ENCODE measurements at places on chromosomes 11 and 22.

DNA sequence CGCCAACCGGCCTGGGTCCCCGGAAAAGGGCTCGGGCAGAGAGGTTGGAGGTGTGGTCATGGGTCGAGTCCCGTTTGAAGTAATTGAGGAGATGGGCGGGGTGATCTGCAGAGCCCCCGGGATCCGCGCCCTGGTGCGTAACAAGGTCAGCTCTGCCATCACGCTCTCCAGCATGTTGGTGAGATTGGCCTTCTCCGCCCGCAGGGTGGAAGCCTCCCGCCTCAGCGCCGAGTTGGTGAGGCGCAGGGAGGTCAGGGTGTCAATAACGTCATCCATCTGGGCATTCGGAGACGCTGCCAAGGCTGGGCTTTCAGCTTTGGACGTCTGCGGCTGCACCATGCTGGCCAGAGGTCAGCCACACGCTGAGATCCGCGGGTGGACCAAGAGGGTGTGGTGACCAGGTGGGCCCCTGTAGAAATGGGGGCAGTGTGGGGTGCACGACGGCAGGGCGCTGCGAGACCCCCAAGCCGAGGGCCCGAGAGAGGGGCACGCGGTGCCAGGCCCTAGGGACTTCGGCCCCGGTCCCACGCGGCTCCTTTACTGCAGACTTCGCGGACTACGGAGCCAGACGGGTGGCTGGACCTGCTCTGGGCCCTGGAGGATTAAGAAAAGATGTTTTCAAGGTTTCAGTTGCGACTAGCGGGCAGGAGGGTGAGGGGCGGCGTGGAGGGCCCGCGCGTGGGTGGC lies 672 bp downstream of the RTL6 start:
- DNase-seq: no peak

DNA sequence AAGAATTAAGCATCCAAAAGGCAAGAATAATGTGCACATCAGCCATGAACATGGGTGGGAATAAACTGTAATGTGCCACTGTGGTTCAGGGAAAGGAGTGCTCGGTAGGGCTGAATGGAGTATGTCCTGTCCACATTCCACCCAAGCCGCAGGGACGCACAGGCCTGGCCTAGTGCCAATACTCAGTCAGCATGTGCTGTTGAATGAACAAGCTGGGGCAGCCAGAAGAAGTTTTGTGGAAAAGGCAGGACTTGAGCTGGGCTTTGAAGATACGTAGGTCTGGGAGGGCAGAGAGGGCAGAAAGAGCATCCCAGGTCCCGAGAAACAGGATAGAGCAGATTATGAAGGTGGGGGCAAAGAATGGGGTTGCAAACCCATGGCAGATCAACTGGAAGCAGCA lies 60.0 kb upstream of the PLET1 start:
- no peak for DNase-seq

GRCh38 chr11:96680211-96681018 lies 290.6 kb downstream of the JRKL start:
- DNase-seq: no peak

DNA sequence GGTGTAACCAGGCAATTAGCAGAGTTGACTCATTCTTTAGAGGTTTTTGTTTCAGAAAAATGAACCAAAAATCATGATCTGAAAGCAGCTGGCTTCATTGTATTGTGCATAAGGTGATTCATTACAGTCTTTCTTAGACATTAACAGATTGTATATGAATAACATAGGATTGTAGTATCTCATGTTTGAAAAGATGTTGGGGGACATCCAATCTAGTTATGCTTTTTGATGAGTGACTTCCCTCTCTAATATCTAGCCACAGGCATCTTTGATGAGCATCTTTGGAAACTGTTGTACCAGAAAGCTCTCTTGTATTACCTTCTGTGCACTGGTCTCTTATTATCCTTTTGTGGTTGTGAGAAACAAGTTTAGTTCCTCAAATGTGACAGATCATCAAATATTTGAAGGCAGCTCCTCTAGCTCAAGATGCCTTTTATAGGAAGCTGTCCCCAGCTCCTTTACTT lies 8.3 kb downstream of the GRK3 start:
- DNase-seq: no peak

GRCh38 chr22:23045461-23045860 lies 24.9 kb upstream of the GNAZ start:
- no peak for DNase-seq

GRCh38 chr11:11155962-11156815 lies 196.9 kb downstream of the CSNK2A3 start:
- DNase-seq: no peak

DNA sequence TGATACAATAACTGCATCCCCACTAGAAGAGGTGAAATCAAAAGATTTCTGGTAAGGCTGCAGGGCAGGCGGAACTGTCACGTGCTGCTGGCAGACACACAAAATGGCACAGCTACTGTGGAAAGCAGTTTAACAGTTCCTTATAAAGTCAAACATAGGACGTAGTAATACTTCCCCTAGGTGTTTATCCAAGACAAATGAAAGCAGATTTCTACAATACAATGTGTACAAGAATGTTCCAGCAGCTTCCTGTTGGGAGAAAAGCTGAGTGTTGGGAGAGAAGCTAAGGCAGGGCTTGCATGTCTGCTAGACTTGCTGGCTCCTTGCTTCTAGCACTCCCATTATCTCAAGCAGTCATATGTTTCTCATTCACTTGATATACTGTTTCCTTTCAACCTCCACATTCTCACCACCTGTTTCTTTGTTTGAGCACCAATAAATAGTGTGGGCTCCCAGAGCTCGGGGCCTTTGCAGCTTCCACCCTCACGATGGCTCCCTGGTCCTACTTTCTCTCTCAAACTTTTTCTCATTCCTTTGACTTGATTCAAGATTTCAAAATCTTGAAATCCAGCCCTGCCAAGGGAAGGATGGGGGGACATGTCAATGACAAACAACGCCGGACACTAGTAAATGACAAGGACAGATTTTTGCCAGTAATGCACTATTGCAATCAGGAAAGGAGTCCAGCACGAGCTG lies 21.2 kb upstream of the IL17RA start:
- DNase-seq: no peak

- DNase-seq: no peak
These were observed 243.2 kb upstream of the ZC3H12C start for GRCh38 chr11:109849946-109850345.

- DNase-seq: no peak
These were observed 34.5 kb downstream of the CPT1A start for GRCh38 chr11:68806931-68807844.

- no peak for DNase-seq
These were observed 143.9 kb downstream of the CADM1 start for GRCh38 chr11:115360186-115360824.

DNA sequence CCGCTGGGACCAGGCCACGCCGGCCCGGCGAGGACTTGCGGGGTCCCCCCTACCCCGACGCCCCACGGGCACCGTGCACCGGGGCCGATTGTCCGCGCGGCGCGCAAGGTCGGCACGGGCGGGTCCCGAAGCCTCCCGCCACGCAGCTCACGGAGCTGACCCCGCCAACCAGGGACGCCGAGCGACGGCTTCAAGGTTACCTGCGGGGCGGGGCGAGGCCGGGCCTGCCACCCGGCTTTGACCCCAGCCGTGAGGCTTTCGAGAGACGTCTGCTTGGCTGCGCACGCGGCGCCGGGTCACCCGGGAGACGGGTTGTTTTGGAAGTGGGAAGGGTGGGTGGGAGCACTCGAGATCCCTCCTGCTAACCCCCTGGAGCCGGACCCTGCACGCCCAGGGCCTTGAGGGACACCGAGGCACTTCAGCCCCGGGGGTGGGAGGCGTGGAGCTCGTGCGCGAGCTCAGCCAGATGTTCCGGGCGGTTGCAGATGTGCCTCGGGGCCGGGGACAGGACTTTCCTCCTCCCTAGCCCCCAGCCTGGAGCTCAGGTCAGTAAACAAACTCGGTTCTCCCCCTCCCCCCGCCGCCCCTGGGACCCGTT lies 3.2 kb upstream of the WNT11 start:
- DNase-seq: no peak

GRCh38 chr22:35071784-35072183 lies 5.8 kb downstream of the ISX start:
- DNase-seq: no peak

GRCh38 chr22:19755722-19756287 lies 4.8 kb upstream of the TBX1 start:
- no peak for DNase-seq

- no peak for DNase-seq
These were observed 21.3 kb upstream of the NELL1 start for GRCh38 chr11:20647976-20648565.

DNA sequence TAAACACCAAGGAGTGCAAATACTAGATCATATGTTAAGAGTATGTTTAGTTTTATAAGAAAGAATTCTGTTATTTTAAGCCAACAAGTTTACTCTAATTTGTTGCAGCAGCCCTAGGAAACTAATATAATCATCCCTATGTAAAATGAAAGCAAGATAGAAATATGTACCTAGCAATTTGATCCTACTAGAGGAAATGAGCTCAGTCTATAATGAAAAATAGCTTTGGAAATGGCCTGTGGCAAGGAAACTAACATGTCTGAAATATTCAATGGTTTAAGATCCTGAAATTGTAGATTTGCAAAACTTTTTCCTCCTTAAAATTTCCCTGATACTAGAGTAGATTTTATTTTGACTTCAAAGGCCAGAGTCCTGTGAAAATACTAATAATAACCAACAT lies 112.7 kb upstream of the SLC5A12 start:
- DNase-seq: no peak

DNA sequence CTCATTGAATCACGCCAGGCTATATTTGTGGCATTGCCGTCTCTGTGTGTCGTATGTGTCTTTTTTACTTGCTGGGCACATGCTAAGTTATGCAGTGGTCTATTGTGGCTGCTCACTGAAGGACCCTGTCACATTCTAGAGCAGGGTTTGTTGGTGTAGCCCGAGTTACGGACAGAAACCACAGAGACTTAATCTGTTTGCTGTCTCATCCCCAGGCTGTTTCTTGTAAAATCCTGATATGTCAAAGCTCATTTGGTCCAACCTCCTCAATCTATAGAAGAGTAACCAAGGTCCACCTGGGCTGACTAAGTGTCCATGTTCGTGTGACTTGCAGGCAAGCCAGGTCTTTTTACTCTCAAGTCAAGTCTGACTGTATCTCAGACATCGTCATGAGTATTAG lies 5.0 kb downstream of the DPF2 start:
- DNase-seq: no peak

GRCh38 chr22:27795053-27795452 lies 6.5 kb downstream of the MN1 start:
- DNase-seq: no peak

DNA sequence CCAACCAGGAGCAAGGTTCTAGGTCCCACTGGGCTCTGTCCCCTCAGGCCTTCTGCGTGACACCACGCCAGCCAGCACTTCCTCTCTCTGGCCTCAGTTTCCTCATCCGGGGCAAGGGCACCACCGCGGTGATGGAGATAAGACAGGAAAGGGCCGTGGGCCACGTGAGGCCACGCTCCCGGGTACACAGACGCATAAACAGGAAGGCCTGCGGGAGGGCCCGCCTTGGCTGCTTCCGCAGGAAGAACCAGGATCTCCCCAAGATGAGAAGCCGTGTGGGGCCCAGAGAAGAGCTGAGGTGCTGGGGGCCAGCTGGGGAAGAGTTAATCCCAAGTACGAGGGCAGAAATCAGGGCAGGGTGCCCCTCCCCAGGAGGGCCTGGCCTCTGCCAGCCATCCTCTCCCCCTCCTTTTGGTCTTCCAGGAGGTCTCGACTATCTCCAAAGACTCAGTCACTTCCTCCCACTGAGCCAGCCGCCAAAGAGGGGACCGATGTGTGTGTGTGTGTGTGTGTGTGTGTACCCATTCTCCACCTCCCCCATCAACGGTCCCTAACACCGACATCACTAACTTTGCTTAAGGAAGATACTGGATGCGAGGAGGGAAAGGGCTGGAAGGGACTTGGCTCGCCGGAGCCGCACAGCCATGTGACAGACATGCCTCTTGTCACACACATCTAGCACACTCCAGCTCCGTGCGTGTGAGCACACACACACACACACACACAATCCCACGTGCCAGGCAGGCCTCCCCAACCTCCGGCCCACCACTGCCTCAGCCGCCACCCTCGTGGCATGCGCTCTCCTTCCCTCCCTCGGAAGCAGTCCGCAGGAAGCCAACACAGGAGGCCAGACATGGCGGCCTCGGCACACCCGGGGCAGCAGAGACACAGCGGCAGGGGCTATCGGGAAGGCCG lies 1.4 kb downstream of the MFNG start:
- DNase-seq: peak; percentile 45

- DNase-seq: no peak
These were observed 93.4 kb downstream of the MUC15 start for GRCh38 chr11:26478710-26479109.

GRCh38 chr11:75051043-75051442 lies 45.6 kb downstream of the OR2AT4 start:
- DNase-seq: no peak

- no peak for DNase-seq
These were observed 1.7 kb downstream of the KLHDC7B start for GRCh38 chr22:50547263-50547985.

- DNase-seq: no peak
These were observed 62.9 kb downstream of the CYB5R2 start for GRCh38 chr11:7610393-7610792.

DNA sequence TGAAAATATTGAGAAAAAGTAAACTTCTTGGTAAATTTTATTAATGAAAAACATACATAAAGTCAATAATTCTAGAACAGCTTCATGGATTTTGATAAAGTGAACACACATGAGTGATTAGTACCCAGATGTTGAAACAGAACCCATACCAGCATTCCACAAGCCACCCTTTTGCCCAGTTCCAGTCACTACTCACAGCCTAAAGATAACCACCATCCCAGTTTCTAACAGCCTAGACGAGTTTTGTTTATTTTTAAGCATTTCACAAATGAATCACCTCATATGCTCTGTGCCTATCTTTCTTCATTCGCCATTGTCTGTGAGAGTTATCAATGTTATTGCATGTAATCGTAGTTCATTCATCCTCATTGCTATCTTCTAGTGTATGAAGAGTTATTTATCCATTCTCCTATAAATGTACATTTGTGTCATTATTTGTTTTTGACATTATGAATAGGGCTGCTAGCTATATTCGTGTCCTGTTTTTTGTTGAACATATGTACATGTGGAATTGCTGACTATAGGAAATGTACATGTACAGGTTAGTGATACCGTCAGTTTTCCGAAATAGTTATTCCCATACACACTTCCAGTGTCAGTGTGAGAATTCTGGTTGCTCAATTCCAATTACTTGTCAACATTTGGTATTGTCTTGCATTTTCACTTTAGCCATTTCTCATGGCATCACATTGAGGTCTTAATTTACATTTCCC lies 44.5 kb upstream of the TEAD1 start:
- DNase-seq: no peak

DNA sequence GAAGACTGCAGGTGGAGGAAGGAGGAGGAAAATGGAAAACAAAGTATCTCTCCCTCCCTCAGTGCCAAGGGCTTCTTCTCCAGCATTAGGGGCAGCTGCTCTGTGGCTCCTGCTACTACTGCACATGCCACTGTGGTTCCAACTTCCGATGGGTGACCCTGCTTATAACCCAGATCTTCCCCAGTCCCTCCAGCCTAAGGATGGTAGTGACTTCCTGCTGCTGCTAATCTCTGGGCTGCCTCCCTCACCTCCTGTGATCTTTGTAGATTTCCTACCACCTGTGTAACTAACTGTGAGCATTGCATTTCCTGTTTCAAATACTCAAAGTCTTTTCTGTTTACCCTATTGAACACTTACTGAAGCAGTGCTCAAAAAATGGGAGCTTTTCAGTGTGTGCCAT lies 28.7 kb upstream of the TRPC6 start:
- DNase-seq: no peak

All from activated CD8-positive, alpha-beta memory T cell treated with anti-CD3 and anti-CD28 coated beads for 4 hours (primary cell).